ENCODE measurements at places on chromosomes 12 and 14.

DNA sequence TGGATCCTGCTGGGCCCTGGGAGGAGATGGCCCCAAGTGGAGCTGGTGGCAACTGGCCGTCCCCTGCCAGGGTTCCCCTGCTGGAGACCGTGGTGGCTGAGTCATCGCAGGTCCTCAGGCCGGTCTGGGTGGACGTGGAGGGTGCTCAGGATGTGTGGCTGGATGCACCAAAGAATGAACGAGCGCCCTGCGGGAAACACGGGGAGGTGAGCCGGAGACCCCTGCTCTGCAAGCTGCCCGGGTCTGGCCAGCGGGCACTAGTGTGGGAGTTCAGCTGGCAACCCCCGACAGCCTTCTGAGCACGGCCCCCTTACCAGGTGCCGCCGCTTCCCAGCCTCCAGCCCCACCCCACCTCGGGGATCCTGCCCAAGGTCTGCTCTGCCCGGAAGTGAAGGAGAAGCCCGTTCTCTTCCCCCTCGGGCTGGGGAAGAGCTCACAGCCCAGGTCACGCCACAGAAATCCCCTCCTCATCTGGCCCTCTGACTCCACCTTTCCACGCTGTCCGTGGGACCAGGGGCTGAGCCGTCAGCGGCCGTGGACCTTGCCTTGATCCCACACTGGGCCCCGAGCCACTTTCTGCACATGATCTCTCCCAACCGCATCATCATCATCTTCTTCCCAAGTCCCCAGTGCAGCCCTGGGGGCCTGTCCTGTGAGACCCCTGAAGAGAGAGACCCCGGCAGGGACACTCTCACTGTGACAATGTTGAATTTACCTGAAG lies 165.5 kb downstream of the KIF26A start:
- DNase-seq: no peak
- H3K27ac ChIP-seq: no peak overlapping the region
- no peak overlapping the region for H3K4me3 ChIP-seq
- H3K4me1 ChIP-seq: no peaks in the 10 kb centered on the region
- no peaks in the 10 kb centered on the region for H3K36me3 ChIP-seq
- peaks cover 40% of the 10 kb centered on the region for H3K27me3 ChIP-seq

DNA sequence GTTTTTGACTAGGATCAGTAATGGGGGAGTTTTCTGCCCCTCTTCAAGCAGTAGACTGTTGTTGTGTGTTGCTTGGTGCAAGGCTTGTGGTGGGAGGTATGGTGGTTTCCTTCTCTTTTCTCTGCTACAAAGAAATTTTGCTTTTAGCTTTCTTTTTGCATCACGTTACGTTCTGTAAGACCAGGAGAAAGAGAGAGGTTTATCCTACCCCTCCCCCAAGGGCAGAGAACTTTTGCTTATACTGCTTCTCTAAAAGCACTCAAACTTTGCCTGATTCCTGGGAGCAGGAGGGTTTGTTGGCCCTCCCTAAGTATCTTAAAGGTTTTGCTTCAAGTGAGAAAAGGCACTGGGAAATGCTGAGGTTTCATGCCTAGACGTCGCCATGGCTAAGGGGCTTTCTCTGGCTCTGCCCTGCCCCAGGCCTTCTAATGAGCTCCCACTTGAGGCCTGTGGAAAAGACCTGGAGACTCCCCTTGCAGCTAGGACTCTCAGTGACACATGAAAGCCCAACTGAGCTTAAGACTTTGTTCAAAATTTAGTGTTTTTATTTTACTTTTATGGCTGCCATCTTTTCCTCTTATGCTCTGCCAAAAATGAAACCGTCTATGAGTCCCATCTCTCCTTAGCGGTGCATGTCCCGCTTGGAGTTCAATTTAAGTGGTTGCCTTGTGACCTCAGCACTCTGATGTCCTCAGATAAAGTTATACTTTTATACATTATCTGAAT lies 49.2 kb downstream of the EIF2S3B start:
- H3K36me3 ChIP-seq: no peaks in the 10 kb centered on the region
- H3K4me1 ChIP-seq: peaks cover 10% of the 10 kb centered on the region
- peaks cover 33% of the 10 kb centered on the region for H3K27me3 ChIP-seq
- no peak for DNase-seq
- H3K4me3 ChIP-seq: no peak overlapping the region
- no peak overlapping the region for H3K27ac ChIP-seq

DNA sequence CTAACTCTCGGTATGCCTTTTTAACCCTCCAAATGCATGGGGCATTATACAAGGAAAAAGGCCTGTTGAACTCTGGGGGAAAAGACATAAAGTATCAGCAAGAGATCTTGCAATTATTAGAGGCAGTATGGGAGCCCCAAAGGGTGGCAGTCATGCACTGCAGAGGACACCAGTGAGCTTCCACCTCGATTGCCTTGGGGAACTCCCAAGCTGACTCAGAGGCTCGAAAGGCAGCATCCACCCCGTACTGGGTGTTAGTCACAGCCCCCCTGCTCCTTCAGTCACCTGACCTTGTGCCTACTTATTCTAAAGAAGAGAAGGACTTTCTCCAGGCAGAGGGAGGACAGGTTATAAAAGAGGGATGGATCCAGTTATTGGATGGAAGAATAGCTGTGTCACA lies 781.4 kb upstream of the TMEM132C start:
- H3K36me3 ChIP-seq: no peaks in the 10 kb centered on the region
- DNase-seq: peak; percentile 74
- peaks cover 20% of the 10 kb centered on the region for H3K4me1 ChIP-seq
- H3K27ac ChIP-seq: peak overlapping the region; percentile 23
- no peaks in the 10 kb centered on the region for H3K27me3 ChIP-seq

GRCh38 chr12:22700106-22700505 lies 75.1 kb downstream of the ETNK1 start:
- H3K27me3 ChIP-seq: no peaks in the 10 kb centered on the region
- H3K4me1 ChIP-seq: peaks cover 24% of the 10 kb centered on the region
- no peaks in the 10 kb centered on the region for H3K36me3 ChIP-seq
- H3K27ac ChIP-seq: no peak overlapping the region
- H3K4me3 ChIP-seq: no peak overlapping the region

- H3K4me3 ChIP-seq: no peak overlapping the region
- H3K27me3 ChIP-seq: no peaks in the 10 kb centered on the region
- no peak overlapping the region for H3K27ac ChIP-seq
- peaks cover 11% of the 10 kb centered on the region for H3K4me1 ChIP-seq
- no peaks in the 10 kb centered on the region for H3K36me3 ChIP-seq
Measured at GRCh38 chr14:68730811-68731425, 61.9 kb downstream of the ZFP36L1 start.

- no peaks in the 10 kb centered on the region for H3K4me1 ChIP-seq
- H3K27ac ChIP-seq: no peak overlapping the region
- DNase-seq: no peak
- H3K4me3 ChIP-seq: no peak overlapping the region
- H3K27me3 ChIP-seq: no peaks in the 10 kb centered on the region
Measured at GRCh38 chr12:74602881-74603672, 65.4 kb downstream of the ATXN7L3B start.

DNA sequence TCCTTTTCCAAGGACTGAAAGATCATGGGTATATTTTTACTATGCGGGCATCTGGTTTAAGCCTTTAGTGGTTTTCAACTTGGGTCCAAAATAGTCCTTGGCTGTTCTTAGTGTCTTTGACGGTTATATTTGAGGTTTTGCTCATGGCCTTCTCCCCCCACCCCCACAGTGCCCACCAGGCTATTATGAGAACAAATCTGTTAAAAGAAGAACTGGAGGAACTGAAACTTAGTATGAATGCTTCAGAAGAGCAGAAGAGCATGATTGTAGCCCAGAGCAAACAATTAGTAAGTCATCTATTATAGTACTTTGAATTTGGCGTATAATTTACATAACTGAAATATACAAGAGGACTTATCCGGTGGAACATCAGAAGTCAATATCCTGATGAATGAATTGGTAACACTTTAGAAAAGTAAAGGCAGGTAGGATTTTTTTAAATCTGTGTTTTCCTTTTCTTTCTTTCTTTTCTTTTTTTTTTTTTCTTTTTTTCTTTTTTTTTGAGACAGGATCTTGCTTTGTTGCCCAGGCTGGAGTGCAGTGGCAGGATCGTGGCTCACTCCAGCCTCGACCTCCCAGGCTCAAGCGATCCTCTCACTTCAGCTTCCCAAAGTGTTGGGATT lies 71.8 kb upstream of the BCAT1 start:
- H3K27ac ChIP-seq: peak overlapping the region; percentile 68
- DNase-seq: peak; percentile 58
- peak overlapping the region; percentile 6 for H3K4me3 ChIP-seq
- H3K36me3 ChIP-seq: no peaks in the 10 kb centered on the region

DNA sequence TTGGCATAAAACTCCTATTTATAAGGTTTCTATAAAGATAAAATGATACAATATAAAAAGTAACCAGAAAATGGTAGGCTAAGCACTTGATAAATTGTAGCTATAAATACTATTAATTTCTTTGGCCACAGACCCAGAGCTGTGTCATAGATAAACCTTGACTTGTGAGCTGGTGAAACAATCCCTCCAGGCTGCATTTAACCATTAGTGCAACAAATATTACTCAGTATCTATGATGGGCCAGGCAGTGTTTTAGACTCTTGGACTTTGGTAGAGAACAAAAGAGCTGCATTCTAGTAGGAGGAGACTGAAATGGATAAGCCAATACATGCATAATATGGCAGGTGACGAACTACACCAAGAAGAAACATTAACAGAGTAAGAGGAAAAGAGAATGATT lies 178.1 kb downstream of the BTG1 start:
- H3K4me3 ChIP-seq: no peak overlapping the region
- no peaks in the 10 kb centered on the region for H3K36me3 ChIP-seq
- H3K4me1 ChIP-seq: no peaks in the 10 kb centered on the region
- no peak for DNase-seq
- H3K27ac ChIP-seq: no peak overlapping the region

DNA sequence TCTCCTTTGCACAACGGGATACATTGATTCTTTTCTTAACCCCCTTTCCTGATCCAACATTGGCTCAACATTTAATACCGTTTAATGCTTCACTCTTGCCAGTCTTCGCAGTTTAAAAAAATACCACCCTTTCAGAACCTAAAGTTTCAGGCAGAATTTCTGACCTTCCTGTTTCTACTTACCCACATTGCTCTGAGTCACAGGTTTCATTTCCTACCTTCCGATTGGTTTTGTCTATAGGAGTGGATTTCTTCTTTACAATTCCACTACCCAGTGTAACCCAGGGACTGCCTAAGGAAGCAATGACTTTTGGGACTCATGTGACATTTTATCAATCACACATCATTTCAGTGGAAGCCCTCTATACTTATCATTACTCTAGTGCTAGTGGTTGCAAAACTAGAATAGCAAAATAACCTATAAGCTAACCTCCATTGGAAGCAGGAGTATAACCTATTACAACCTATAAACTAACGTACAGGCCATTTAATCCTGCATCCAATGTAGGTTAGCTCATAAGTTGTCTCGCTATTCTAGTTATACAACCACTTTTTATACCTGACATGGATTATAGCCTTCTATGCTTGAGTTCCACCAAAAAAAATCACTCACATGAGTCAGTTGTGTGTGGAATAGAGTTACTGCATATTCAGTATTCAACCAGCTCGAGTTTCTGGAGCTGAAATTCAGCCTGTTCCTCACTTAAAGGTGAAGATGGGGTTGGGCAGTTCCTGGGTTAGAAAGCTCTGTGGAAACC lies 64.9 kb upstream of the KITLG start:
- peaks cover 12% of the 10 kb centered on the region for H3K4me1 ChIP-seq
- H3K27ac ChIP-seq: no peak overlapping the region
- DNase-seq: peak; percentile 14
- no peak overlapping the region for H3K4me3 ChIP-seq
- no peaks in the 10 kb centered on the region for H3K27me3 ChIP-seq

DNA sequence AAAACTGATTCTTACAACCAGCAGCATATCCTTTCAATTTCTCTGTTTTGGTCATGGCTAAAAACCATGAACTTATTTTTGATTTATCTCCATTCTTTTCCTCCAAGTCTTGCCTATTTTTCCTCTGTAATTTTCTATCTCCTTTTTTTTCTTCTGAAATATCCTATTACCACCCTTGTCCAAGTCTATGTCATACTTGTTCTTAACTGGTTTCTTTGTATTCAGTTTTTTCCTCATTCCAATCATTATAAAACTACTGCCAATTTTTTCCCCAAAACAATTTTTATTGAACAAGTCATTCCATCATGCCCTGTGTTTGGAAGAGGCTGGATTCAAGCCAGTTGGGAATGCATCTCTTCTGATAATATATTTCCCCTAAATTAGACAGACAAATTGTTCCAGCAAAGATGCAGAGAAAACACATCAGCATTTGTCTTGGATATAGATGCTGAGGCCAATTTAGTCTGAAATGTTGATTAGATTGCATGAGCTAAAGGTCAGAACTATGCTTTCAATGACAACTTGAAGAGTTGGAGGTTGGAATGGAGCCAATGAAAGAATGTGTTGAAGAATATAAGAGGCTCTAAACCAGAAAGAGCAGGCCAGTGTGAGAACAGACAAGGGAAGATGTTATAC lies 30.7 kb downstream of the OTOGL start:
- no peaks in the 10 kb centered on the region for H3K4me1 ChIP-seq
- no peak for DNase-seq
- H3K36me3 ChIP-seq: no peaks in the 10 kb centered on the region
- H3K27ac ChIP-seq: no peak overlapping the region
- no peak overlapping the region for H3K4me3 ChIP-seq

- peaks cover 18% of the 10 kb centered on the region for H3K4me1 ChIP-seq
- DNase-seq: peak; percentile 89
- H3K36me3 ChIP-seq: no peaks in the 10 kb centered on the region
- H3K4me3 ChIP-seq: no peak overlapping the region
- H3K27me3 ChIP-seq: no peaks in the 10 kb centered on the region
Measured at GRCh38 chr12:66196806-66197205, 7.8 kb downstream of the IRAK3 start.

DNA sequence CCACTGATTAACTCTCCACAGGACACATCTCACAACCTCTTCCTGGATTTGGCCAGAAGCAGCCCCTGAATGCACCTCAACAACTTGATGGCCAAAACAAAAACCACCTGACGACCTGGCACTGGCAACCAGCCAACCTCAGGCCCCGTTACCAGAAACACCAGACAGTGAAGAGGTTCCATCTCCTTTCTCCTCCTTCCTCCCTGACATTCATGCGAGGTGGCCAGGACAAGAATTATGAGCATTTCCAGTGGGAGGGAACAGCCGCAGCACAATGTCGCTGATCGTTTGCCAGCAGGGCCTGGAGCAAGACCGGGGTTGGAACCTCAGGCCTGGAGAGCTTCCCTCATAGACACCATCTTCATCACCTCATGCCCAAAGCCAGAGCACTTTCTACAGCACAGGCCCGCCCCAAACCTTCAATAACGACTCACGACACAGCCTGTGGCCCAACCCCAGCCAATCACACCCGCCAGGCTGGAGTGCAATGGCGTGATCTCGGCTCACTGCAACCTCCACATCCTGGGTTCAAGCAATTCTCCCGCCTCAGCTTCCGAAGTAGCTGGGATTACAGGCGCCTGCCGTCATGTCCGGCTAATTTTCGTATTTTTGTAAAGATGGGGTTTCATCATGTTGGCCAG lies 48.7 kb downstream of the CCDC88C start:
- no peaks in the 10 kb centered on the region for H3K27me3 ChIP-seq
- no peaks in the 10 kb centered on the region for H3K36me3 ChIP-seq

GRCh38 chr12:106962286-106962685 lies 6.6 kb downstream of the TMEM263 start:
- H3K27me3 ChIP-seq: no peaks in the 10 kb centered on the region
- H3K27ac ChIP-seq: no peak overlapping the region
- no peak overlapping the region for H3K4me3 ChIP-seq
- no peaks in the 10 kb centered on the region for H3K36me3 ChIP-seq

GRCh38 chr12:15782667-15783066 lies 6.5 kb downstream of the EPS8 start:
- no peak overlapping the region for H3K4me3 ChIP-seq
- no peak overlapping the region for H3K27ac ChIP-seq
- peaks cover 15% of the 10 kb centered on the region for H3K27me3 ChIP-seq
- no peaks in the 10 kb centered on the region for H3K36me3 ChIP-seq
